NCI-H1930 (cell line): ENCODE measurements at places on chromosomes 5 and 9.

DNA sequence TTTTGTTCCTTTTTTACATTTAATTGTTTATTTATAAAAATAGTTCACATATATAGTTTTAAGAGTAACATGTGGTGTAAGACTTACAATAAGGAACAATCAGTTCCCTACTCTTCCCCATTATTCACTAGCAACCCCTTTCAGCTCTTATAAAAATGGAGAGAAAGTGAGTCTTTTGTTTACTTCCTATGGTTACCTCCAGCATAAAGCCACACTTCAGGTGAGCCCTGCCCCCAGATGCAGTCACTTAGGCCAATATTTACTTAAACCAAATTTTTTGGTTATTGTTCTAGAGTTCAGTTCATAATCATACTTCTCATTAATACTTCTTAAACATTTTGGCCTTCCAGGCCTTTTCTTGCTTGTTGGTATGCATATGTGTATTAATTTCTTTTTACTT lies 33.7 kb downstream of the UBE2R2 start:
- DNase-seq = no peak

GRCh38 chr9:125142560-125143376 lies 560 bp downstream of the SCAI start:
- no peak for DNase-seq

GRCh38 chr5:3356016-3356415 lies 239.6 kb upstream of the IRX1 start:
- DNase-seq = no peak

- no peak for DNase-seq
These were observed 32.1 kb downstream of the COL15A1 start for GRCh38 chr9:98975838-98976237.

GRCh38 chr5:56026863-56027300 lies 32.1 kb upstream of the IL6ST start:
- no peak for DNase-seq

- DNase-seq = no peak
These were observed 13.1 kb downstream of the PALM2AKAP2 start for GRCh38 chr9:109792951-109793546.

DNA sequence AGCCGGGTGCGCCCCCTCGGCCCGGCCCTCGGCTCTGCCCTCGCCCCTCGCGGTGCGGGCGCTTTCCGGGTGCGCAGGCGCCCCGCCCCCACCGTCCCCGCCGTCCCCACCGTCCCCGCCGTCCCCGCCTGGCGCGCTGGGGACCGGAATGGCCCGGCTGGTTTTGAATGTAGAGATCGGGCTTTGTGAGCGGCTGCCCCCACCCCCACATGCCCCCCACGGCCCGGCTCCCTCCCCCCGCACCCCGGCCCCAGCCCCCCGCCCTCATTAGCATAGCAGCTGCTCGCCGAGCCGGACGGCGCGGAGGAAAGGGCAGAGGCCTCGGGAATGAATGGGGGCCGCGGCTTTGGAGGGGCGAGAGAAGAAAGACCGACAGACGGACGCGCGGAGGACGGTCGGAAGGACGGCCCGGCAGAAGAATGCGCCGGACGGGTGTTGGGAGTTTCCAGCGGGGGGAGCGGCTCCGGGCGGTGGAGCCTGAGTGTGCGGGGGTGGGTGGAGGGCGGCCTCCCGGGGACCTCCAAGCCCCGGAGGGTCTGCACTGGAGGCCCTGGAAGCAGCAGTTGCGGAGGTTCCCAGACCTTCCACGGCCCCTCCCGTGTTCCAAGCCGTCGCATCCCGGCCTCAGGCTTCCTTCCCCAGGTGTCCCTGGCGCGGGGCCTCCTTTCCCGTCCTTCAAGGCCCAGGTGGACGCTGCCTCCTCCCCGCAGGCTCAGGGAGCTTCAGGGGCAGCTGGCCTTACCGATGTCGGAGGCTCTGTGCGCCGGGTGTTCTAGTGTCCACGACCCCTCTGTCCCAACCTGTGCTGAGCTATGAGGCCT lies 6.0 kb downstream of the NRARP start:
- no peak for DNase-seq
